Colonic mucosa (tissue), 4 donors: ENCODE measurements at places on chromosomes 5 and 9.

GRCh38 chr5:84301535-84301934 lies 83.1 kb downstream of the EDIL3 start:
- DNase-seq = no peak

DNA sequence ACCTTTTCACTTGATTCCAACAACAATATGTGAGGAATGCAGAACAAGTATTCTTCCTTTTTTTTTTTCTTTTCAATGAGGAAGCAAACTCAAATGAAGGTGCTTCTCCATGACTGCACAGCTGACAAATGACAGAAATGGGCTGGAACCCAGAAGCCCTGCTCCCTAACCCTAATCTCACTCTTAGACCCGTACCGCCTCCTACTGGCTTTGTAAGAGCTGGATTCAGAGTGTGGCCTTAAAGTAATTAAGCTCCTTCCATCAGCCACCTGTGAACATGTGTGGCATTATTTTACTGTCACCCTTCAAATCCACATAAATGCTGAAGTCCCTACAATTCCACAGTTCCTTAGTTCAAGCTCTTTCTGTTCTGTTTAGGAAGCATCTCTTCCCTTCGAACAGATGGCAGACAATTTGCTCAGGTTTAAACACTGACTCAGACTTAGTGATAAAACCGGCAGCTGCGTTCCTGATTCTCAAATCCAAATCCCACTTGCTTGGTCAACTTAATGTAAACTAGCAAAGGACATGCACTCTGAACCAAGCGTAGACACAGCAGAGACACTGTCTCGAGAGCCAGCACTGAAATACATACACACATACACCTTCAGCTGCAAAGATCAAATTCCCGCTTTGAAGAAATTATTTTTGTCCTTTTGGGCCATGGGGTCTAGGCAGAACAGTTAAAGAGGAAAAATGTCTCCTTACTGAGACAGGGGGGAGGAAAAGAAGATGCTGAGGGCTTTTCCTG lies 316.7 kb upstream of the TLE4 start:
- no peak for DNase-seq

DNA sequence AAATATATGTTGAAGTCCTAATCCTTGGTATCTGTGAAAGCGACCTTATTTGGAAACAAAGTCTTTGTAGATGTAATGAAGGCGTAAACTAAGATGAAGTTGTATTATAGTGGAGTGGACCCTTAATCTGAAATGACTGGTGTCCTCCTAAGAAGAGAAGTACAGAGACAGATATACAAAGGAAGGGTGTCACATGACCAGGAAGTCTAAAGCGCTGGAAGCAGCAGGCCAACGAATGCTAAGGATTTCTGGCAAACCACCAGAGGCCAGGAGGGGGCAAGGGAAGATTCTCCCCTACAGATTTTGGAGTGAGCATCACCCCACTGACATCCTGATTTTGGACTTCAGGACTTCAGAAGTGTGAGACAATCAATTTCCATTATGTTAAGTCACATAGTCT lies 162.4 kb downstream of the SLC12A2 start:
- DNase-seq = no peak

- no peak for DNase-seq
Observed at GRCh38 chr9:117044241-117044640, 357.1 kb downstream of the TRIM32 start.

- DNase-seq = no peak
Observed at GRCh38 chr5:128355961-128356360, 182.1 kb downstream of the FBN2 start.

DNA sequence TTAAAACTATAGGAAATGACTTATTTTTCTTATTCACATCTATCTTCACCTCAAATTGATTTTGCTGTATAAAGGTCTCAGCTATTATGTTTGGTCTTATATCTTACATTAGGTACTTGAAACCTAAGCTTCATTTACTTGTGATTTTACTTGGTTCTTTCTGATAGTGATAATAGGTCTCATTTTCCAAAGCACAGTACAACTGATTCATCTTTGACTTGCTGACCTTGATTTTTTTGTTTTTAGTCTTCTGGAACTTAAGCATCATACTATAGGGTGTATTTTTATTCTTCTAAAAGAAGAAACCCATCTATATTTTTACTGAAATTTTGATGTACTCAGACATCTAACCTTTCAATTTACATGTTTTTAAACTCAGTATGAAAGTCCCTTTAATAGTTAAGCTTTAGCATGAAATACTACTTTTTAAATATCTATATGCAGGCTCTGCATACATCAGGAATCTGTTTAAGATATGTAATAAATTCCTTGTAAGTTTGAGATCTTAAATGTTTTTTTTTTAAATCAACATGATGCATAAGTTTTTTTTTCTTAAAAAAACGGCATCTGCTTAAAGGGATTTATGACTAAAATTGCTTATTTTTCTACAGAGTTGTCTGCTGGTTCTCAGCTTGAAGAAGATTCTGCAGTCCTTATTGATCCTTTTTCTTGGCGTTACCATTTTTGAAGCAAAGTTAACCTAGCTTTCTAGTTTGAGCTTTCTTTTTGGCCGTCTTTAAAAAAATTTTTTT lies 13.3 kb downstream of the MATR3 start:
- DNase-seq = no peak

DNA sequence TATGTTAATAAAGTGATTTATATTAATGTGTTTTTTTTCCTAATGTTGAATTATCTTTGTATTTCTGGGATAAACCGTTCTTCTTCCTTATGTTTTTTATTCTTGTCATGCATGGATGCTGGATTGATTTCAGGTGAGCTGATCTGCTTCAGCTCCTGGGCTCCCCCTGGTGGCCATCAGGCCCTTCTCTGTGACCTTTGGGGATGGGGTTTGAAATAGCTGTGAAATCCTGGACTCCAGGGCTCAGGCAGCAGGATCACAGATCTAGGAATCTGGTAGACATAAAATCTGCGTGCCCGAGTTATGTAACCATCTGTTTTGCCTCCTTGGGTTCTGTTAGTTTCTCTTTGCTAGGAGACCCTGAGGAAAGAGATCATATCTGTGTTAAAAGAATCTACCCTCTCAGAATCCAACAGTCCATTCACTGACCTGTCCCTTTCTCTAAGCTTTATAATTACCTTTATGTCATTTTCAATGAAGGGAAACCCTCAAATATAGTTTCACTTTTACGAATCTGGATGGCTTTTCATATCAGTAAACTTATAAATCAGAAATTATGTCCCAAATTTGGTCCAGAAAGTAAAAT lies 12.2 kb upstream of the OR13J1 start:
- DNase-seq = peak; percentile 92

DNA sequence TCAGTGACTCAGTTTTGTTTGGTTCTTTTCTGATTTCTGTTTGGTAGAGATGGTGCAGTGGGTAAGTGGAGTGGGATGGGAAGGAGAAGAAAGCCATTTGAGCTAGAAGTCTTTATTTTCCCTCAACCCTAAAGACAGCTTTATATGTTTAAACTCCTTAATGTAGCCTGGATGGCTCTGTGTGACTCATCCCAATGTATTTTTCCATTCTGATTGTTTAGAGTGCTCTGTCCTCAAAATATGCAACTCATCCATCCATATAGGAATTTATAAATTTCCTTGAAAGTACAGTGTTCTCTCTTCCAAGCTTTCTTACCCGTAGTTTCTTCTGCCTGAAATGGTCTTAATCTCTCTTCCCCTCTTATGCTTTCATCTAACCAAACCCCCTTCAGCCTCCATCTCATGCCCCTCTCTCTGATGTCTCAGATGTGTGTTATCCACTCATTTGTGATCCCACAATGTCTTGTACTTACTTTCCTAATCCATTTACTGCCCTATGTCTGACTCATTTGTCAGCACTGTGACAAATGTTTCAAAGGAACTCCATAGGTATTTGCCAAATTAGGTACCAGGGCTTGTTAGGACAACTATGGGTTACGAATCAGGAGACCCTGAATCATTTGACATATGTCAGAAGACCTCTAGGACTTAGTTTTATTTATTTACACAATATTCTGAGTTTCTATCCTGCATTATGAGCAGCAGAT lies 217.5 kb upstream of the SGCD start:
- DNase-seq = no peak

GRCh38 chr5:171496456-171496855 lies 77.0 kb downstream of the FGF18 start:
- DNase-seq = no peak

GRCh38 chr5:165559645-165560044 lies 2054.2 kb downstream of the MAT2B start:
- no peak for DNase-seq

- no peak for DNase-seq
Observed at GRCh38 chr5:173832386-173832785, 55.8 kb upstream of the CPEB4 start.

DNA sequence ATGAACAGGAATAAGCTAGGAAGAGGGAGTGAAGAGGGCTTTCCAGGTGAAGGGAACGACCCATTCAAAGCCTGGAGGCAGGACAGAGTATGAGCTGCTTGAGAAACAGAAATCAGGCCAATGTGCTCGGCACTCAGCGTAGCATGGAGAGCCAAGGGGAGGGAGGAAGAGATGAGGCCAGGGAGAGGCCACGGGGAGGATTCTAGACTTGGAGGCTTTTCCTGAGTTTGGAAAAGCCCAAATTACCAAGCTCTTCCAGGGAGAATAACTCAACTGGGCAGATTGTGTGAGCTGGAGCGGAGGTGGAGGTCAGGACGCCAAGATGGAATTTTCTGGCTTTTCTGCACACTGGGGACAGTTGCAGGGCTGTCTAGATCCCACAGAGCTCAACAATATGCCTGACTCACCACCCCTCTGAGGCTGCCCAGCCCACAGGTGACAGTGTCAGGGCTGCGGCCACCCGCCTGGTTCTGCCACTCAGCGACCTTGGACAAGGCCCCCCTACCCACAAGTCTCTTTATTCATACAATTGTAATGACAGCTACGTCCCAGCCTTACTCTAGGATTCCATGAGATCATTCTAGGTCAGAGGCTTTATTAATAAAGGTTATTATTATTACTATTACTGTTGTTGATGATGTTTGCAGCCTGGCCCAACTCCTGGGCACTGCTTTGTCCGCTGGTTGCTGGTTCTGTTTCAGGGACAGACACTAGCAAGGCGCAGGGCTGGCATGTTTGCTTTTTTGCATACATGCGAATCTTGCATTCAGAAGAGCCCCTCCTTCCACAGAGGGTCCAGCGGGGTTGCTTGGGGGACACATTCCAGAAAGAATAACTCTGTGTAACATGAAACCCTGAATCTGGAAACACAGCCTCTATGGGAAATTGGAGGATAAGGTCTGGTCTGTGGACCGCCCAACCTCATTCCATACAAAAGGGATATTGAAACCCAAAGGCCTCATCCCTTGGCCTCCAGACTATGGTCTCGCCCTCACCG lies 9.4 kb upstream of the LMX1B start:
- no peak for DNase-seq

- DNase-seq = no peak
Observed at GRCh38 chr9:112809906-112810305, 59.3 kb downstream of the SNX30 start.

GRCh38 chr5:125327676-125328075 lies 581.2 kb upstream of the ZNF608 start:
- no peak for DNase-seq

DNA sequence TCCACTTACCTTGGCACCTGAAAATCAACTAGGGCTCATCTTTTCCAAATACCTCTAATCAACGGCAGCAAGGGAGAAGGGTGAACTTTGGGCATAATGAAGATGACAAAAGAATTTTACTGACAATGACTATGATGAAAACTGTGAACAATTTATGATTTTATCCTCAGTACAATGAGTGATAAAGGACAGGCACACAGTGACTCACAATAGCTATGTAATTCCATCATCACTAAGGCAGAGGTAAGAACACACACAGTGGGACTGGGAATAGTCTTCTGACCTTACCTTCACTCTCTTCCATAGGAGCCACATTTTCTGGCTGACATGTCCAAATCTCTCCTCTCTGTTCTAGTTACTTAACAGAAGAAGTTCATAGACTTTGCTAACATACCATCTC lies 26.1 kb upstream of the KCNV2 start:
- DNase-seq = no peak

GRCh38 chr5:119801570-119801969 lies 172.2 kb downstream of the FAM170A start:
- DNase-seq = no peak
